ENCODE measurements at places on chromosomes 13 and 19.

DNA sequence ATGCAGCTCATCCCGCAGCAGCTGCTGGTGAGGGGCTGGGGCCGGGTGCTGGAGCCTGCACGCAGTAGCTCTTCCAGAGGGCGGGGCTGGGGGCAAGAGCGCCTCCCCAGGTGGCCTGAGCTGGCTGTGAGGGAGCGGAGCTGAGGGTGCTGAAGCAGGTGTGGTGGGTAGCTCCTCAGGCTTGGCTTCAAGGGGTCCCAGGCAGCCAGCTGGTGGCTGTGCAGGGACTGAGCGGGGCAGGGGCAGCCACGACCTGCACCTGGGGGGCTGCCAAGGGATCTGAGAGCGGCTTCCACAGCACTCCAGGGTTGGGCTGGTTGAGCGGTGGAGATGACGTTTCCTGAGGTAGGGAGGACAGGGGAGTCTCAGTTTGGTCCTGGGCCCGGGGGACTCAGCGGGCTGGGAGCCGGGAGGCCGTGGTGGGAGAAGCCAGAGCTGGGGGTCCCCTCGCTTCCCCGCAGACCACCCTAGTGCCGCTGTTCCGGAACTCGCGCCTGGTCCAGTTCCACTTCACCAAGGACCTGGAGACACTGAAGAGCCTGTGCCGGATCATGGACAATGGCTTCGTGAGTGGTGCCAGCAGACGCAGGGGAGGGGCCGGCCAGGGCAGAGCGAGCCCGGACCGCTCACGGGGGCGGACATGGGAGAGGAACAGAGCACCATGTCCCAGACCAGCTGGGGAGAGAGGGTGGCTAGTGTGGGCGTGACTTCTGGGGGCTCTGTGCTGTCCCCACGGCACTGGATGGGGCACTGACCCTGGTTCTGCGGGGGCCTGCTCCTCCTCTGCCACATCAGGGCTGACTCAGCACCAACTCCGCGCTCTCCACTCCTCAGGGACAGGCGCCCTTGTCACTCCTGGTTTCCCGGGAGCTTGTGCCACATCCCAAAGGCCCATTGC lies 7.4 kb downstream of the PTOV1 start:
- no peak for DNase-seq

DNA sequence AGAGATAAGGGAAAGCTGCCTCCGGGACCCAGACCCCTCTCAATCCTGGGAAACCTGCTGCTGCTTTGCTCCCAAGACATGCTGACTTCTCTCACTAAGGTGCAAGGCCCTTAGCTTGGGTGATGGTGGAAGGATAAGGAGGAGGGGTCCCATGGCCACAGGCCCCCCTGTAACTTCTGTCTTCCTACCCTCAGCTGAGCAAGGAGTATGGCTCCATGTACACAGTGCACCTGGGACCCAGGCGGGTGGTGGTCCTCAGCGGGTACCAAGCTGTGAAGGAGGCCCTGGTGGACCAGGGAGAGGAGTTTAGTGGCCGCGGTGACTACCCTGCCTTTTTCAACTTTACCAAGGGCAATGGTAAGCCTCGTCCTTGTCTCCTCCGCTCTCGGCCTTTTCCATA lies 2.0 kb downstream of the CYP2F1 start:
- DNase-seq = no peak

GRCh38 chr19:44788971-44789370 lies 11.3 kb downstream of the CBLC start:
- no peak for DNase-seq

DNA sequence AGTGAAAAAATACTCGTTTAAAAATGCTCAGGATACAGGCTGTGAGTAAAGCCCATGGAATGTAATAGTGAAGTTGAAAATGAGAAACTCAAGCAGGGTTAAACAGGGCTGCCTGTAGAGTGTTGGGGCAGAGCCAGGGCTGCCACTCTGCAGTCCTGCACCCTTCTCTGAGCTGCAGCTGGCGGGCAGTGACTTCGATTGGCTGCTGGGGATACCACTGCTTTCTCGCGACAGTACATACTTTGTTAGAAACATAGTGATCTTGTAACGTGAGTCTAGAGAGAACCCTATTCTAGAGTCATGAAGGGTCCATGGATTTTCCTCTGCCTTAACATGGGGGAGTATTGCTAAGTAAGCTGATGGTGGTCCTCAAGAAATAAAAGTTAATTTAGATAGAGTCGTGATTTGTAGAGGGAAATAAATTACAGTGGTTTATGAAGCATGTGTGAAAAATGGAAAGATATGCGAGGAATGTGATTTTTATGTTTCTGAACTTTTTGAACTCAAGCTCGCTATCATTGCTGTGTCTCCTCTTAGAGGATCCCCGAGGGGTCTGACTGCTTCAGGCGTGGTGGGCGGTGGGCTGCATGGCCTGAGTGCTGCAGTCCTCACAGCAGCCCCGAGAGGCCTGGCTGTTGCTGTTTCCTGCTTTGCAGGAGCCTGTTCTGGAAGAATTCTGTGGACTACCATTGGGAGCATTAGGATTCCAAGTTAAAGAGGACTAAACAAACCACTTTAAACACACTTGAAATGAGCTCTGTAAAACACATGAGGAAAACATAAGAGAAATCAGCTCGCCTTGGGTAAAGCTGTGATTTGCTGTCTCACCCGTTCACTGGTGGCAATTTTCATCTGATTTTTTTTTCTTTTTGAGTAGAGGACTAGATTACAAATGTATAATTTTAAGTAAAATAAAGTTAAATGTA lies 95.7 kb downstream of the ARHGEF7 start:
- no peak for DNase-seq

- no peak for DNase-seq
Observed at GRCh38 chr19:8038815-8039214, 13.7 kb upstream of the CCL25 start.

- no peak for DNase-seq
Observed at GRCh38 chr13:79853251-79853650, 372.3 kb downstream of the NDFIP2 start.

Measured in activated naive CD4-positive, alpha-beta T cell treated with anti-CD3 and anti-CD28 coated beads, Interleukin-2, amount 10 ng/mL, durations not matched to agents 7 days and 5 days (primary cell).